ENCODE measurements at places on chromosomes 7 and 10.

- no peak for DNase-seq
Observed at GRCh38 chr7:66167773-66168387, 37.3 kb upstream of the TPST1 start.

DNA sequence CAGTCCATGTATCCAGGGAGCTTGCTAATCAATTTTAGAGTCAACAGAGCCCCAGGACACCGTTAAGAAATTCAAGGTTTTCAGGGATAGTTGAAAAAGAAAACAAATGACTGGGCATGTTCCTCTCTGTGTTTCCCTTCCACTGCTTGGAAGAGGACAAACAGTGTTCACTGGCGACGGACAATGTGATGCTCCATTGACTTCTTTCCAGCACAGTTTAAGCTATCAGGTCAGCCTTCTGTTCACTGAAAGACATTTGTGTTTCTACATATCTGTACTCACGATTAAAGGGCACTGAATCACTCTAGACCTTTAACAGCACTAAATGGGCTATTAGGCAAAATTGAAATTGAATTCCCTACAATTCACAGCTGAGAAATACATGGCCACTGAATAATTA lies 123.6 kb downstream of the RNLS start:
- DNase-seq: no peak

DNA sequence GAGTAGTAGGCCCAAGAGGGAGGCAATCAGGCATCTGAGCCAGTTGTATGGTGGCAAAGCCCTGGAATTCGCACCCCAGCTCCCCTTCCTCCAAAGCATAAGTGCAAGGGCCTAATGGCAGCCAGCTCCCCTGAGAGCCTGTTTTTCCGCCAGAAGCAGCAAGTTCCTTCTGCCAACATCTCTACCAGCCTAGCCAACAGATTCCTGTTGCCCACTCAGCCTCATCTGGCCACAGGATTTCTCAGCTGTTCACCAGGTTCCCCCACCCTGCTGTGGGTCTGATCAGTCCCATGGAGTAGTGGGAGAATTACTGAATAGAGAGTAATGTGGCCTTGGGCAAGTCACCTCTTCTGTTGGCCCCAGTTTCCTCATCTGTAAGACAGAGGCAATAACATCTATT lies 186.2 kb upstream of the PDE1C start:
- no peak for DNase-seq

GRCh38 chr10:121648493-121648892 lies 50.2 kb upstream of the FGFR2 start:
- DNase-seq: no peak

DNA sequence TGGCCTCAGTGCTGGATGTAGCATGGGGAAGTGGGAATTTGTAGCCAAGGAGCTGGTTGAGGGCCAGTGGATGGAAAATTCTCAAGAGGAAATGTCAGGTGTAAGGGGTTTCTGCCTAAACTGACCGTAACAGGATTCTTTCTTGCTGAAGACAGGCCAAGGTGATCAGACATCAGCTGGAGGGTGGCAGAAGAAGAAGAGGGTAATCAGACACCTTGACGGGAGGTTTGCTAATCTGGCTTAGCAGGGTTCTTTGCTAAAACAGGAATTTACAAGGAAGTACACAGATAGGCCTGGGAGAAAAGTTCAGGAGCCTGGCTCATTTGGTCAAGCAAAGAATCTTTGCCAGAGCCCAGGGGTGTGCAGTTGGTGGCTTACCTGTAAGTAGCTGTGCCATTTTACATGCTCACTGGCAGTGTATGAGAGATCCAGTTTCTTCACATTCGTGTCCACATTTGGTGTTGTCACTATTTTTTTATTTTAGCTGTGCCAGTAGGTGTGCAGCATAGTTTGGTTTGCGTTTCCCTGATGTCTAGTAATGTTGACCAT lies 73.7 kb downstream of the BMPR1A start:
- DNase-seq: no peak

- no peak for DNase-seq
Observed at GRCh38 chr7:145928937-145929336, 187.7 kb upstream of the CNTNAP2 start.

DNA sequence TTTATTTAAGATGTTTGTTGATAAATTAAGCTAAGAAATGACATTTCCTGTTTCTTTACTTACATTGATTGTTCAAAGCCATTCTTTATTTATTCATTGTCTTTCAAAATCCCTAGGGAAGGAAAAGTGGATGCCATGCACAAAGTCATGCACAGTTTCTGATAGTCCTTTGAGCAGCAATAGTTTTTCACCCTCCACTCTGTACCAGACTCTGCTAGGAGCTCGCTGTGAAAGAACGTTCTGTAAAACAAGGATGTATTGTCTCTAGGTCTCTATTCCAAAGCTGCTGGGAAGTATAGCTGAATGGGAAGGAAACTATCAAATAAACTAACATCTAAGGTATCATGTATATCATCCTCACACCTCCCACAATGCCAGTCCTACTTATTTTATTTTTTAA lies 7.8 kb upstream of the NOC3L start:
- DNase-seq: no peak

GRCh38 chr7:93620057-93620456 lies 45.5 kb upstream of the CALCR start:
- DNase-seq: no peak

- DNase-seq: no peak
Observed at GRCh38 chr7:113945018-113945938, 26.5 kb upstream of the PPP1R3A start.

- peak; percentile 6 for DNase-seq
Observed at GRCh38 chr10:27998178-27998953, 513 bp downstream of the ODAD2 start.

DNA sequence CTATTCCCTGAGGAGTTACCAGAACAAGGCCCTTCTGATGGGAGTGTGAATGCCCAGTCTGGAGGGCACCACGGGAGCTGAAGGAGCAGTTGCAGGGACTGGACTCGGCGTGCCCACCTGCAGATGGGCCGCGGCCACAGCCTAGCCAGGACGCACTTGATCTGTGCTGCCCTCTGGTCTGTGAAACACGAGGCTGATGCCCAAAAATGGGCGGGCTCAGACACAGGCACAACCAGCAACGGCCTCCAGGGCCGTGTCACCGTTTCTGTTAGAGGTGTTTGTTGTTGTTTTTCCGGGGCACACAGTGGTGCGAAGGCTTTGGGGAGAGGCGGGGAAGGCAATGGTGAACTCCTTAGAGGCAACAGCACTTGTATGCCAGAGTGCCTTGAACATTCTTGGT lies 235.8 kb downstream of the DNAJB6 start:
- DNase-seq: no peak

- DNase-seq: no peak
Observed at GRCh38 chr7:155324012-155324917, 26.6 kb downstream of the INSIG1 start.

GRCh38 chr10:26374426-26374825 lies 63.7 kb upstream of the APBB1IP start:
- no peak for DNase-seq

DNA sequence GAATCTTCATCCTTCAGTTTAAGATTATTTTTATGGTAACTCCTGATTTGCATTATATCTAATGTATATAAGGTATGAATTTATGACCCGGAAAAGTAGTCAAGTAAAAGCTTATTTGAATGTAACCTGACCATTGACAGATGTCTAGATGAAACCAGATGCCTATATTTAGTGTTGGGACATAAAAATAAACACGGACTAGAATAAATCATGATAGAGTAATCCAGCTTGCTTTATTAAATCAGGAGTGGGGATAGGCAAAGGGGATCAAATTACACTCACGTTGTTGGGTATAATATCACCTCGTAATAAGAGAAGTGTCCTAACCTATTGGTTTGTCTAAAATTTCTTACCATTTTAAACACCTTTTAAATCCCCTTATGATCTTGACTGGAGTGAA lies 244.6 kb downstream of the AGMO start:
- DNase-seq: no peak

DNA sequence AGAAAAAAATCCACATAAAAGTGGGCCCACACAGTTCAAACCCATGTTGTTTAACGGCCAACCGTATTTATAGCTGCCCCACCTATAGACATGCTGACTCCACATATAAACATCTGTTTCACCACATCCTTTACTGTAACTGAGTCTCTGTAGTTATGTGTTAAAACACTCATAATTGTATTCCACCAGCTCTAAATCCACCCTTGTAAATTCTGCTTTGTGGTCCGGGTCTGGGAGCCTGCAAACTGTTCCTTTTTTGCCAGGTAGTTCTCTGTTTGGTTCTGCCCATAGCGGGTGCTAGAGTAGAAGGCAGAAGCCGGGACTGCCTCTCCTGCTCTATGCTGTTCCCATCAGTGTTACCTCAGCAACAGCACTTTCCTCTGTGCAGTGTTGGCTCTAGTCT lies 20.2 kb upstream of the FHIP2A start:
- peak; percentile 65 for DNase-seq

DNA sequence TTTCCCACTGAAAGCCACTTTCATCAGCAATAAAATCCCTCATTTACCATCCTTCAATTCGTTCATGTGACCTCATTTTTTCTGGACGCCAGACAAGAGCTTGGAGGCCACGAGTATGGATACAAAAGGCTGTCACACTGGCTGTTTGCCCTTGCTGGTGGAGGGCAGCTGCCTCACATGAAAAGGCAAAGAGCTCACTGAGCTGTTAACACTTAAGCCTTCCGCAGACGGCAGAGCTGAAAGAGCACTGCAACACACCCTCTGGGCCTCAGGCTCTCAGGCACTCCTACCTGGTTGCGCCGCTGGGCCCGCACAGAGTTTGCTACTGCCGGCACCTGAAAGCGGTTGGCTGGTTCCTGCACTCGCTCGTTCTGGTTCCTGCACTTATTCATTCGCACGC lies 193.5 kb downstream of the CFTR start:
- DNase-seq: no peak

- no peak for DNase-seq
Observed at GRCh38 chr10:123390874-123391273, 236.7 kb downstream of the BUB3 start.

- DNase-seq: no peak
Observed at GRCh38 chr7:157089100-157089610, 49.6 kb upstream of the UBE3C start.

- no peak for DNase-seq
Observed at GRCh38 chr10:78914502-78915189, 154.1 kb upstream of the ZMIZ1 start.

GRCh38 chr10:71996592-71997371 lies 32.6 kb downstream of the CHST3 start:
- no peak for DNase-seq
